Right renal pelvis (tissue), 4 donors: ENCODE measurements at places on chromosomes 6 and 20. TPM values are rescaled to one million over a fixed set of nuclear protein-coding genes. Genes with fewer than 3 reads are reported as not detected.

- no peak for DNase-seq
Measured at GRCh38 chr6:157530126-157530525, 149.1 kb downstream of the ZDHHC14 start.

DNA sequence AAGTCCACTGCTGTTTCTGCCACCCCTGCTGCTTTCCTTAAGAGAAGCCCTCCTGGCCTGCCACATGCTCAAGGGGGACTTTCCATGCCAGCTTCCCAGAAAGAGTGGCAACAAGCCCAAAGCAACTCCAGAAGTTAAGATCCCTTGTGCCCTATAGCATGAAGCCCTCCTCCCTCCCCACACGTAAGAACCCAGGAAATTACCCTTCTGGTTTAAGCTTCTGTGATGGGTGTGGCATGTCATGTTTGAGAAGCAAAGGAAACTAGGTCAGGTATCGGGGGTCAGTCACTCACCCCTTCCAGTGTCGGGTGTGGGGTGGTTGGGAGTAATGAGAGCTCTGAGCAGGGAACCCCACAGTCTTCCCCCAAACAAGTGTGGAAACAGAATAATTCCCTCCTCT, 196.1 kb downstream of the LRFN2 start:
- DNase-seq = no peak

DNA sequence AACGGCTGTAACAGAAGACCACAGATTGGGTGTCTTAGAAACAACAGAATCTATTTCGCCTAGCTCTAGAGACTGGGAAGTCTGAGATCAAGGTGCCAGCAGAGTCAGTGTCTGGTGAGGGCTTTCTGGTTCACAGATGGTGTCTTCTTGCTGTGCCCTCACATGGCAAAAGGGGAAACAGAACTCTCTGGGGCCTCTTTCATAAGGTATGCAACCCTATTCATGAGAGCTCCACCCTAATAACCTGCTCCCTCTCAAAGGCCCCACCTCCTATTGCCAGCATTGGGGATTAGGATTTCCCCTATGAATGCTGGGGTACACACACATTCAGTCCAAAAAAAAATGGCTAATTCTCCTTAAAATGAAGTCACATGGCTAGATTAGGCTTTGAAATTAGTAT, 10.0 kb downstream of the TXNDC5 start:
- DNase-seq = no peak

DNA sequence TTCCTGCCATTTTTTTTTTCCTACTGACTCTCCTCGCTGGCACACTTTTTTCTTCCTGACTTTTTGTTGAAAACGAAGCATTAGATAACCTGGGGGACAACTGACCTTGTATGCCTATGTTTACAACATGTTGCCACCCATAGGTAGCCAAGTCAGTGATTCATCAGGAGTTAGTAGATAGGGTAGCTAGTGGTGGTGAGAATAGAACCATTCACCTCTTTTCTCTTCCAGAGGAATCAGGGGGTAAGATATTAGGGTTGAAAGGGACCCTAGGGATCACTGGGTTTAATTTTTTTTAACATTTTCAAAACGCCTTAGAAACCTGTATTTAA, 427.9 kb upstream of the FLRT3 start:
- no peak for DNase-seq

- DNase-seq = no peak
Measured at GRCh38 chr20:63491635-63492230, 7.2 kb downstream of the EEF1A2 start.

GRCh38 chr6:112004201-112005012, 49.5 kb upstream of the CCN6 start:
- no peak for DNase-seq

DNA sequence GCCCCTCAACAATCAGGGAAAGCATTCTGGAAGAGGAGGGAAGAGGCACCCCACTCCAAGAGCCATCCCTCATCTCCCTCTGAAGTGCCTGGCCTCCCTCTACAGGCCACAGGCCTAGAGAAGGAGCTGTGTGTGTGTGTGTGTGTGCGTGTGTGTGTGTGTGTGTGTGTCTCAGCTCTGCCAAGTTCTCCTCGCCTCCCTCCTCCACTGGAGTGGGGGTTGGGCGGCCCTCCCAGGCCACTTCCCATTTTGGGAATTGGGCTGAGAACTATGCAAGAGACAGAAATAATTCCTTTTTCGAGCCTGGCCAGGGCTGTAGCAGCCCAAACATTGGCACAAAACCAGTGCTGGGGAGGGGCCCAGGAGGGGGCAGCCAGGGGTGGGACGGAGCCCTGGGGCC, 35.7 kb downstream of the KCNB1 start:
- peak; percentile 62 for DNase-seq

GRCh38 chr20:24776755-24777271, 172.3 kb upstream of the CST7 start:
- no peak for DNase-seq

- DNase-seq = no peak
Measured at GRCh38 chr6:89085409-89086205, 5.1 kb downstream of the PNRC1 start.

GRCh38 chr6:130720076-130720715, 107.0 kb upstream of the SMLR1 start:
- no peak for DNase-seq

GRCh38 chr6:150312844-150313584, 55.8 kb upstream of the IYD start:
- no peak for DNase-seq

DNA sequence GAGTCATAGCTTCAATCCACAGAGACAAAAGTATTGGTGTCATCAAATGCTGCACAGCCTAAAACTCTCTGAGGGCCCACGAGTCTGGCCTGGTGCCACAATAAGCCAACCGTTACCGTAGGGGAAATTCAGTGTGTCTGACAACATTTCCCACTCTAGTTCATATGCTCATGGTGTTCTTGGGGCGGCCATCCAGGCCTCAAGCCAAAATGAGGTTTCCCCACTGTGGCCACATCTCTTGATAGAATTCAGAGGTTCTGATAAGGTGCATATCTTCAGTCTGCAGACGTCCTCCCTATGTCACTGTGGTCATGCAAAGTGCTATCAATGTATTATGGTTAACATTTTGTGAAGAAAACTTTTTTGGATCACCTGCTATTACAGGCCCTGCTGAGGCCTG, 627.7 kb downstream of the QKI start:
- no peak for DNase-seq

DNA sequence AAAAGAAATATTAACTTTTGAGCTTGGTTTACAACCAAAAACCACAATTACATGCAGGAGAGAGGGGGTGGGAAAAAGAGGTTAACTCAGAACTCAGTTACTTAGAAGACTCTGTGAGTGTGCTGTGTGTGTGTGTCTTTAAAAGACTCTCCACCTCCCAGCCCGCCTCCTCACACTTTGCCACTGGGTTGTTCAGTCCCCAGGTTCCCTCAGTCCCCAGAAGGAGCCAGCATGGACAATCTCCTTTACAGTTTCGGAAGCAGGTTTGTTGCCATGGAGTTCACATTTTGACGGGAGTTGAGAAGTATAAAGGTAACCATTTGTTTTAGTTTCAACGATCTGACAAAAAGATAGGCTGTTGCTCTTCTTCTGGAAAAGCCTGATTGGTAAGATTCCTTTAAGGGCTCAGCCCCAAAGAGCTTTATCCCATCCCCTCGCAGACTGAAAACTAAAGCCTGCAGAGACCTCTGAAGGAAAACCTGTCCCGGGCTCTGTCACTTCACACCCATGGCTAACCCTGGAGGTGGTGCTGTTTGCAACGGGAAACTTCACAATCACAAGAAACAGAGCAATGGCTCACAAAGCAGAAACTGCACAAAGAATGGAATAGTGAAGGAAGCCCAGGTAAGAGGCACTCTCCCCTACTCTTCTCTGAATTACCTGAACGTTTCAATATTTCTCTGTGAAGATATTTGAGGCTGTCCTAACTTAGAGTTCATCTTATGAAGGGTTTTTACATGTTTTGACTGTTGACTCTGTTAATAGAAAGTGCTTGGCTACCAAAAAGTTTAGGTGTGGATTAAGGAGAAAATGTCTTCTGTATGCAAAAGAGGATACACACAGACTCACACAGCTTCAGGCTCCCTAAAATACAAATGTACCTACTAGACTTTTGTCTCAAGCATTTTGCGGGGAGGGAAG, at the start of gene SPTLC3:
Gene SPTLC3, plus strand, starts transcription at position 212 of the 921 bp plus-strand sequence. Its CDS starts 296 bp downstream, at position 508.
- peak; percentile 28 for DNase-seq

DNA sequence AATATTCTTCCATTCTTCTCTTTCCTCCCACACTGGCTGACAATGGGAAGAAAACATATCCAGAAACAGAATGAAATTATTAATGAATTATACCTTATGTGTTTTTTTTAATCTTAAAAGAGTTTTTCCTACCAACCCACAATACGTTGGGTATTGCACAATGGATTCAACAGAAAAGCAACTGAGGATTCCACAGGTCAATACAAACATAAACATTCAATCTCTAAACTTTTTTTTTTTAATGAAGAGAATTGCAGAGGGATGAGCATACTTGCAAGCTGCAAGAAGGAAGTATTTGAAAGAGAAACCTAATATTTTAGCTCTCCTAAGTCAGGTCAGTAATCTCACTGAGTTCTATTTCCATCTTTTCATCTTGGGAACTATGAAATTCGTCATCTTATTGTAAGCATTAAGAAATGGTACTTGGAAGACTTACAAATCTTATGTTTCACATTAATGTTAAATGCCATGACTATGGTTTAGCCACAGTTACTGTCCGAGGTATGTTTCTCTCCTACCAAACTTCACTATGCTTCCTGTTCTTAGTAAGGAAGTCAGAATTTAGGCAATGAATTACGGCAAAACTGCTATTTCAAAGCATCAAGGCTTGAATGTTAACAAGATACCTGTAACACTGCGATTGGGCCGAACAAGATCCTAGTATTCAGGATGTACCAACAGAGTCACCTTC, 100.8 kb downstream of the HIVEP2 start:
- DNase-seq = no peak

- no peak for DNase-seq
Measured at GRCh38 chr6:5667737-5668136, 339.0 kb downstream of the NRN1 start.

- DNase-seq = no peak
Measured at GRCh38 chr6:133208183-133208755, 32.9 kb upstream of the EYA4 start.

DNA sequence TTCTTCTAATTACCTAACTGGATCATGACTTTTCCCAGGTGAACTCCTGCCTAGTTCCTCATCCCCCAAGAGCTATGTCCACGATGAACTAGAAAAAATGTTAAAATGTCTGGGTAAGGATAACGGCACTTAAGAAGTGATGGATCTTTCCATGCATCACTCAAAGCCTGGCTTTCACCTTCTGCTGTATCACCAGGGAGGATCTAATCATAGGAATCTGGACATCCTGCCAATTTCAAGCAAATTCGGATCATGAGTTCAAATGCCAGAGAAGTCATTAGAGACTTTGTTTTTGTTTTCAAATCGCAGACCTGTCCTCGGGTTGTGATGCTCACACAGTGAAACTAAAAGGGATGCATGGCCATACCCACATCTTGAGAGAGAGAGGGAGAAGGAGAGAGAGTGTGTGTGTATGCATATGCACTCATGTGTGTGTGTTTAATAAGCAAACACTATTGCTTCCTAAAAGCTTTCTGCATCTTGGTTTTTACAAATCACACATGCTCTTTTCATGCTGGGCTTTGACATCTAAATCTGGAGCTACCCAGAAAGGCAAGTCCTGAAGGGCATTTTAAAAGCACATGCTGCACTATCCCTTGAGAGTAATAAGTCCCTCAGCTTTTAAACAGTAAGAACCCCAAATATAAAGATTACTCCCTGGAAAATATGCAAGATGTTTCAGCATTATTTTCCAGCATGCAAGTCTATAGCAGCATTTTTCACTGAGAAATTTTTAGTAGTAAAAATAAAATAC, 524.6 kb upstream of the NOX3 start:
- DNase-seq = no peak

DNA sequence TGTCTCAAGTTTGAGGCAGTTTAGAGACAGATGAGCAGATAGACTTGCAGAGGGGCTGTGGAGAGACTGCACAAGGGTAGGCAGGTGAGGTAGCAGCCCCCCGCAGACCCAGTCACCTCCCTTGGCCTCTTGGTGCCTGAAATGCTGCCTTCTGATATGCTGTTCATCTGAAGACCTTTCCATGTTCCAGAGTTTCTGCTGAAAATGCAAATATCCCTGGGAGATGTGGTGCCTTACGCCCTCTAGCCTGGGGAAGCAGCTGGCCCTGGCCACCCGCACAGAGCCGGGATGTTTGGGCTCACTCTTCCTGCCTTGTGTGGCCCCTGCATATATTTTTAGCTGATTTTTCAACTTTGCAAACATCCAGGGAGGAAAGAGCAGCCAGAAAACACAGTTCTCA, 51.4 kb downstream of the TMEM242 start:
- DNase-seq = no peak

Gene GGTLC1
- not detected for polyA plus RNA-seq

Gene MAP3K5
- polyA plus RNA-seq = 6.0 TPM

Gene AKAP12
- polyA plus RNA-seq = 151 TPM

Gene C6orf52
- polyA plus RNA-seq = 2.5 TPM

Gene NOX3
- polyA plus RNA-seq = 1.8 TPM

Gene GJA10
- polyA plus RNA-seq = not detected

Gene RNF217
- polyA plus RNA-seq = 15.2 TPM
